ENCODE measurements at places on chromosomes 3 and 15.

GRCh38 chr3:94374439-94375161 is 311.7 kb downstream of the NSUN3 start:
- DNase-seq = no peak

- DNase-seq = no peak
Measured at GRCh38 chr3:195451373-195452015, 8.7 kb upstream of the ACAP2 start.

- no peak for DNase-seq
Measured at GRCh38 chr3:179108086-179108485, 36.5 kb upstream of the ZMAT3 start.

- no peak for DNase-seq
Measured at GRCh38 chr3:51340013-51340829, 44.9 kb upstream of the MANF start.

DNA sequence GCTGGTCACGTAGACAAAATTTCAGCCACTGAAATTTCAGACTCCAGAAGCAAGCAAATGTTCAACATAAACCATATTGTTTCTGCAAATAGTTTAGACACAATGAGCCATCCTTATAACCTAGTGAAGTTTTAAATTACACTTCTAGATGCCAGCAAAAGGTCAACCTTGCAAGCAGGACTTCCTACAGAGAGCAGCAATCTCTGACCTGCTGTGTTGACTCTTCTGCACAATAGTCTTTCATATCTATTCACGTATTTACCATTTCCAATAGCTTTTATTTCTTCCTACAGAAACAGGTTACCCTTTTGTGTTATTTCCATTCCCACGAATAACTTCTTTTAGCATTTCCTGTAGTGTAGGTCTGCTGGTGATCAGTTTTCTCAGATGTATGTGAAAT is 10.6 kb downstream of the LMLN start:
- no peak for DNase-seq

DNA sequence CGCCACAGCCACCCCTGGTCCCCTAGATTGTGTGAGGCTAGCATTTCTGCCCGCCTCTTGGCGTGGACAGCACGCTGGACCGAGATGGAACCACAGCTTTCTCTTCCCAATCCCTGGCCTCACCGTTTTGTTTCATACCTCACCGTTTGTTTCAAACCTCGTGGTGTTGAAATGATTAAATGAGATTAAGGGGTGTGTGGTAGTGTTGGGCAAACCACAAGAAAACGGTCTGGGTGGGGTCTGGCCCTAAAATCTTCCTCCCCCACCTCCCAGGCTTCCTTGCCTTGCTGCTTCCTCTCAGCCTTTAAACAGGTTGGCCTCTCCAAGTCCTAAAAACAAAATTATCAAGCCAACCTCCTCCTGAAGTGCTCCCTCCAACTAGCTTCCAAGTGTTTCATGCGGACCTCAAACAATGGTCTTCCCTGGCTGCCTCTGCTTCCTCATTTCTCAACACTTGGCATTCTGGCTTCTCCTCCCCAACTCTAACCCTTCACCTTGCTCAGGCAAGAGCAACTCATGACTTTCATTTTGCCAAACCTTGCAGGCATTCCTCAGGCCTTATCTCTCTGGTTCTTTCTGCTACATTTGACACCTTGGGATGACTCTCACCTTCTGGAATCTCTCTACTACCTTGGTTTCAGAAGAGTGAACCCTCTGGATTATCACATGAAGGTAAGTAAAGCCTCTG is 1.4 kb upstream of the ATP13A3 start:
- DNase-seq = no peak

GRCh38 chr15:38201714-38202113 is 50.9 kb upstream of the SPRED1 start:
- DNase-seq = no peak

DNA sequence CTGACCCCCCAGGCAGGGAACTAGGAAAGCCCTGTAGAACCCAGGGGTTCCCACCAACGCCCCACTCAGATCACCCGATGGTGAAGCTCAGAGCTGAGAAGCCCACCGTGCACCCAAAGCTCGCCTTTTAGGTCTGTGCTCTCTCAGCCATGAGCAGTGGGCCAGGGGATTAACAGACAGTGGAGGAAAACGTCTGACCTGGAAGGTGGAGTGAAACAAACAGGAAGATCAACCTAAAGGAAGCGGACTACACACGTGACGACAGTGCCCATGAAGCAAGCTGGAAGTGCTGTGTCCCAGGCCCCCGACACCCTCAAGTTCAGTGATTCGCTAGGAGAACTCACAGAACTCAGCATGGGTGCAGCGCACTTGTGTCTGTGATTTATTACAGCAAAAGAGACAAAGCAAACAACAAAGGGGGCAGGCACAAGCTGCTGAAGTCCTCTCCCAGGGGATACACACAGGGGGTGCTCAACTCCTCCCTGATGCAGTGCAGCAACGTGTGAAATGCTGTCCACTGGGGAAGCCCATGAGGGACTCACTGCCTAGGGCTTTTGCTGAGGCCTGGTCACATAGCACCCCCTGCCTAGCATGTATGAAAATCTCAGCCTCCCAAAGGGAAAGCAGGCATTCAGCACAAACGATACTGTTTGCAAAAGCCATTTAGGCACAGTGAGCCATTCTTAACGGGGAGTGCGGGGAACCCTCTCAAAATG is 43.5 kb downstream of the CFAP92 start:
- DNase-seq = no peak

GRCh38 chr15:31050953-31051352 is 50.6 kb downstream of the TRPM1 start:
- DNase-seq = no peak

GRCh38 chr15:90931575-90931827 is 848 bp downstream of the HDDC3 start:
- no peak for DNase-seq

GRCh38 chr3:118900737-118901525 is 133.7 kb downstream of the IGSF11 start:
- no peak for DNase-seq

DNA sequence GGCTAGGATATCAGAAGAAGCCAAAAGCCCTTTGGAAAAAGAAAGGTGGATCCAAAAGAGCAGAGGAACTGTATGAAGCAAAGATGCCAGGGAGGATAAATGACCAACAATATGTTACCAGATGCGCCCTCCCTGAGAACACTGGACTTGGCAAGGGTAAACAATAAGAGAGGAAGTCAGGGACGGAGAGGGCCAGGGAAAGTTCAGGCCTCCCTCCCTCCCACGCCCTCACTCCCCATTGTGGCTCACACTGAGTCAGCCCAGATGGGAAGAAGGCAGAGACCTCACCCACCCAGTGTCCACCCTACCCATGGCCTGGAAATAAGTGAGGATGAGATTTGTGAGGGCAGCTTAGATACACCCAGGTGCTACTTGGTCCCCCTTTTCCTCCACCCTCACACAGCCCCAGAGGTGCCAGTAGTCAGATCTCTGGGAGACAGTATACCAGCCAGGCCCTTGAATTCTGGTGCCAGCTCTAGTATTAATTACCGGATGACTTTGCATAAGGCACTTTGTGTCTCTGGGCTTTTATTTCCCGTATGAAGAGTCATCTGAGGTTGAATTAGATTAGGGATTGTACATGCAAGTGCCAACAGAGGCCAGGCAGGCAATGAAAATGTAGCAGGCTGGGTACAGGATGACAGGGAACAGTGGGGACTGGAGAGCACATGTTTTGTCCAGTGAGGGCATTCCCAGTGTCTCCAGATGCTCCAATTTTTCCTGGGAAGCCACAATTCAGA is 35.1 kb upstream of the FRMD4B start:
- no peak for DNase-seq

DNA sequence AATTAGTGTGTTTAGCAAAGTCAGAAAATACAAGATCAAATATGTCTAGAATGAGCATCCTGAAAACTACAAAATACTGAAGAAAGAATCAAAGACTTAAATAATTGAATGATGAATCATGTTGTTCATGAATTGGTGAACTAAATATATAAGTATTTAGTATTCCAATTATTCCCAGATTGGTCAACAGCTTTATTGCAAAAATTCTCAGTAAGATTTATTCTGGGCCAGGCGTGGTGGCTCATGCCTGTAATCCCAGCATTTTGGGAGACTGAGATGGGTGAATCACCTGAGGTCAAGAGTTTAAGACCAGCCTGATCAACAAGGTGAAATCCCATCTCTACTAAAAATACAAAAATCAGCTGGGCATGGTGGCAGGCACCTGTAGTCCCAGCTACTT is 250.0 kb upstream of the NECTIN3 start:
- DNase-seq = no peak

- DNase-seq = no peak
Measured at GRCh38 chr3:188133219-188133618, 20.7 kb upstream of the LPP start.

- DNase-seq = no peak
Measured at GRCh38 chr3:112555535-112556170, 6.1 kb downstream of the ATG3 start.

DNA sequence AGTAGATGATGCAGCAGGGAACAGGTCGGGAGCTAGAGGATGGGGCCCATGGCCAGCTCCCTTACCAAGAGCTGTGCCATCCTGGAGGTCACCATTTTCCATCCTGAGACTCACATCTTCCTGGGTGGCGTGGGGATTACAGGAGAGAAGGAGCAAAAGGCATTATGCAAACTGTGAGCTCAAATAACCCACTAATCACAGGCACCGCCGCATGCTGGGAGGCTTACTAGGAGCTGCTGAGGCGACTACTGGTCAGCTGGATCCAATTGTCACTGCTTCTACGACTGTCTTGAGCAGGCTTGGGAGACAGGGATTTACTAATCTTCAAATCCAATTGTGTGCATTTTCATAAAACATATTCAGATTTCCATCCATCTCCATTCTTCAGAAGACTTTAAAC is 12.5 kb upstream of the KBTBD12 start:
- DNase-seq = no peak

DNA sequence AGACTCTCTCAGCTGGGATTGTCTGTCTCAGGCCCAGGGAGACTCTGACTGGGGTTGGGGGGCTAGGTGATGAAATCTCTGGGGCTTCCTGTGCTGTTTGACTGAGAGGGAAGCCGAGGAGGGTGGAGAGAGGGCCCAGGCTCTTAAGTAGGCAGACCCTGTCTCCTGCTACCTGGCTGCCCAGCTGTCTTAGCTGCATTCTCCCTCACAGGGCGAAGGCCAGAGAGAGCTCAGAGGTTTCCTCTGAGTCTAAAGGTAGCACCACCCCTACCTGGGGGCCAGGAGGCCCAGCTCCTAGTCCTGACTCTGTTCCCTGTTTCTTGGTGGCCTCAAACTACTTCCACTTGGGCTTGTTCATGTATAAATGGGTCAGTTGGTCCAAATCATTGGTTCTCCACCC is 24.4 kb downstream of the SMAD6 start:
- no peak for DNase-seq

DNA sequence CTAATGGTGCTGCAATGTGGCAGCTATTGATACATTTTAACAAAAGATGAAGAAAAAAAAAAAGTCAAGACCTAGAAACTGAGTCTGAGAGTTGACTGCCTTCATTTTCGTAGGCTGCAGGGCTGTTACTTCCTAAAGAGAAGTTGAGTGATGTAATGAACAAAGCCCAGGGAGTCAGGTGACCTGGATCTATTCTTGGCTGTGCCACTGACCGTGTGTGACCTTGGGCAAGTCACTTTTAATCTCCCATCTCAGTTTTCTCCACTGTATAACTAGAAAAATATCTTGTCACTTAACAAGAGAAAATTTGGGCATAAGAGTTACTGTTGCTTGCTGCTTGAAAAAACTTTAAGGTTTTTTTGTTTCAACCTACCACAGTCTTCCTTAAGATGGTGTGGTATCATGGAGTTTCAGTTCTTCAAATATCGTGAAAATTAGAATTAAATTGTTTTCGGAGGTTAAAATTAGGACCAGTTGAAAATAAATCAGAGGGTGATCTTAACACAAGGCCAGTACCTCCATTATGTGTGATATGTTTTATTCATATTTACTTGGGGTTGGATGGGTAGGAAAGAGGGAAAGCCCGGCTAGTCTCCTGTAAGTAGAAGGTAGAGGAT is 5.8 kb downstream of the FMN1 start:
- no peak for DNase-seq

DNA sequence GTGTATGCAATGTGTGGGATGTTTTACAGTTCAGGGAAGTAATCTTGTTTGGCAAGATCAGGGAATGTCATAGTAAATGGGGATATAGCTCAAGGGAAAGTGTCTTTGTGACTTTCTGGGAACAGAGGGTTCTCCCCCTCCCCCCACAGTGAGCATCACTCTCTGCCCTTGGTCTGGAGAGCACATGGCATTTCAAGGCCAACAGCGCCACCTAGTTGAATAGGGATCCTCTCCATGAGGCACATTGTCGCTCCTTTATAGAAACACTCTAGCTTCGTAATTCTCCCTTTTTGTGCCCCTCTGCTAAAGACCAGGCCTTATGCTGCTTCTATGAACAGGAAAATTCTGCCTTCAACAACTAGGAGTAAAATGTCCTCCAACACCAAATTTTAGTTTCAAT is 37.1 kb upstream of the ARNT2 start:
- no peak for DNase-seq

- DNase-seq = no peak
Measured at GRCh38 chr15:90799639-90800170, 68.7 kb upstream of the FURIN start.

DNA sequence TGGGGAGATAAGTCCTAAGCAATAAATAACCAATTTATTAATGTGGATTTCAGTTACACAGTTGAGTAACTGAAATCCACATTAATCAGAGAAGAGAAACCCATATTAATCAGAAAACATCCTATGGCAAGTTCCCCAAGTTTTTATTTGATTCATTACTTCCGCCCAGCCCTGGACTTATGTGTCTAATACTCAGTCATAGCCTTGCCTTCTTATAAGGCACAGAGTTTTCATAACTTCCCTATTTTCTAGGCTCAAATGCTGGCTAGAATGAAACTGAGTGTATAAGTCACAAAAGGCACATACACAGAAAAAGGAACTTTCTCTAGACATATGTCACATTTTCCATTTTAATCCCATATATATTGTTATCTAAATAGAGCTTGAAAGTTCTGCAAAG is 28.8 kb downstream of the CD47 start:
- DNase-seq = no peak

- DNase-seq = no peak
Measured at GRCh38 chr15:73894133-73894814, 20.9 kb downstream of the TBC1D21 start.

DNA sequence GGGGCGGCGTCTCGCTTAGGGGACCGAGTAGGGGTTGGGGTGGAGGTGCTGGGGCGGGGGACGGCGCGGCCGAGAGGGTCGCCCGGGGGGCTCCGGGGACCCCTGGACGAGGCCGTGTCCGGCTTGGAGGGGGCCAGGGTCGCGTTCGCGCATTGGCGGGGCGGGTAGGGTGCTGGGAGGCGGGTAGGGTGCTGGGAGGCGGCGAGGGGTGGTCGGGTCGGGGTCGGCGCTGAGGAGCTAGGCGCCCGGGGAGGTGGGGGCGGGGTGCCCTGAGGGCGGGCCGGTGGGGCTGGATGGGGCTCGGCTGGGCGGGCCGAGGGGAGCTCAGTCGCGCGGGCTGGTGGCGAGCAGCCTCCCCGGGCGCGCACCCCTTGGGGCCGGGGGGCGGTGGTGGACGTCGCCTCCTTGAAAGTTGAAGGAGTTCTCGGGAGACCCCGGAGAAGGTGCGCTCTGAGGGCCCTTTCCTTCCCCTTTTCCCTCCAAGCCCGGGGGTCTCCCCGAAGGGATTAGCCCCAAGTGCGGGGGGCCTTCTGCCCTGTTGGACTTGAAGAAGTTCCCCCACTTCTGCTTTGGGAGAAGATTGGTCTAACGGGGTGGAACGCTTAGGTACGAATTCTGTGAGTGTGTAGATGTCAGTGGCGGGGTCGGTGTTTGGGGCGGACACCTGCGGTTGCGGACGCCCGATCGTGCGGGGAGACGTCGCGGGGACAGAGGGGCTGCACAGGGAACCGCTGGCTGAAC is 543 bp downstream of the MEF2A start:
- DNase-seq = no peak

GRCh38 chr15:65309882-65310418 is 5.5 kb downstream of the RNU5B-1 start:
- no peak for DNase-seq

Measured in cerebellar nuclear complex (tissue), 1 donor.